ENCODE measurements at places on chromosomes 5 and 9.

DNA sequence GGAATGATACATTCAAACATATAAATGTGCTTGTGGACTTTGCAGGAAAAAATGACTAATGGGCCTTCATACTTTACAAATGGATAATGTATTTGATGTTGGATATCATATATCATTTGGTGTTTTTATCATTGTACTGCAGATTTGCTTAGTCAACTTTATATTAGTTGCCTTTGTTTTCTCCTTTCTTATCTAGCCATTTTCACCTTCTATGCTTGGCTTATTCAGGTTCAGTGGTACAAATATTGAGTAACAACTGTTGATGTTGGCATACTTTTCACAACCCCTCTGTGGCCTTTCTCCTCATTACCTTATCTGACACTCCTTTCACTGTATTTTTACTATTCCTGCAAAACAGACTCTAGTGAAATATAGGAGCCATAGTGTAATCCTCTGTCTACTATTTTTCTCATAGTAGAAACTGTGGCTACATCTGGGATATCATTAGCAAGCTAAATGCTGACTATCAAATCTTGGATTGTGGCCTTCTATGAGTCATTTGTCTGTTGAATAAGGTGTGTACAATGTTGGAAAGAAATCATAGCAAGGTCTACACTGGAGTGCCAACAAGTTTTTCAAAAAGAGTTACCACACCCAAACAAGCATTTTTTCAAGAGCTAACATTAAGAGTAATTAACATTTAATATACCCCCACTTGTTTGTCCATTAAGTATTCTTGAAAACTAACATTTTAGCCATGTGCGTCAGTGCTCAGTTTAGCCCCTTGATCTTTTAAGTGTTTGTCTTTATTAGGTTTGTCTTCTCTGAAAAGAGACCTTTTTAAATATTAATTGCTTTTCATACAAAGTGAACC is 330.1 kb downstream of the ADGRV1 start:
- DNase-seq = peak; percentile 50

- DNase-seq = no peak
These were observed 231.9 kb downstream of the MAST4 start for GRCh38 chr5:66828046-66828547.

- DNase-seq = no peak
These were observed 673.0 kb downstream of the ELAVL2 start for GRCh38 chr9:23153058-23153457.

DNA sequence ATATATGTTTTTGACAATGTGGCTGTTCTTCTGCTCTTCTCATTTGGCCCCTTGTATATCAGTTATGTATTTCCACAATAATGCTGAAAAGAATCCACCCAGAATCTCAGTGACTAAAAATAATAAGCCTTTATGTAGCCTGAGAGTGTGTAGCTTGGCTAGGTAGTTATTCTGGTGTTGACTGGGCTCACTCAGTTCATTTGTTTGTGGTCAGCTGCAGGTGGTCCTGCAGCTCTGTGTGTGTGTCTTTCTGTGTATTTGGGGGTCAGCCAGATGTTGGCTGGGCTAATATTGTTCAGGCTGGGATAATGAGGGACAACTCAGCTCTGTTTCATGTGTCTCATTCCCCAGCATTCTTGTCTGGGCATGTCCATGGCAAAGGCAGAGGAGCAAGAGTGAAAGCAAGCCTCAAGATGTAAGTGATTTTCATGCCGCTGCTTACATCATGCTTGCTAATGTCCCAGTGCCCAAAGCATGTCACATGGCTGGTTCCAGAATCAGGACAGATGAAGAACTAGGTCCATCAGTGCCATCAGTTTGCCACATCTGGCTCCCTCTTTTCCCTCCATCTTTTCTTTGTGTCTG is 162.8 kb downstream of the KCTD16 start:
- peak; percentile 16 for DNase-seq

DNA sequence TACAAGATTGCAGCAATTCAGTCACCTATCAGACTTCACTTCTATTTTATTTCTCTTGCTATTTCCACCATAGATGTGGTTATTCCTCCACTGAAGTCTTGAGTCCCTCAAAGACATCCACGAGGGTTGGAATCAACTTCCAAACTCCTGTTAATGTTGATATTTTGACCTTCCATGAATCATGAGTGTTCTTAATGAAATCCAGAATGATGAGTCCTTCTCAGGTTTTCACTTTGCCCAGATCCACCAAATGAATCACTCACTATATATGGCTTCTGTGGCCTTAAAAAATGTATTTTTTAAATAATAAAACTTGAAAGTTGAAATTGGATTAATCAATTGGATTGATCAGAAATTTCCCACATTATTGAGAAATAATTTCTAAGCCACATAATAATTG is 1821.0 kb downstream of the EFNA5 start:
- peak; percentile 9 for DNase-seq

GRCh38 chr9:26893030-26893676 is 551 bp upstream of the CAAP1 start:
- no peak for DNase-seq

DNA sequence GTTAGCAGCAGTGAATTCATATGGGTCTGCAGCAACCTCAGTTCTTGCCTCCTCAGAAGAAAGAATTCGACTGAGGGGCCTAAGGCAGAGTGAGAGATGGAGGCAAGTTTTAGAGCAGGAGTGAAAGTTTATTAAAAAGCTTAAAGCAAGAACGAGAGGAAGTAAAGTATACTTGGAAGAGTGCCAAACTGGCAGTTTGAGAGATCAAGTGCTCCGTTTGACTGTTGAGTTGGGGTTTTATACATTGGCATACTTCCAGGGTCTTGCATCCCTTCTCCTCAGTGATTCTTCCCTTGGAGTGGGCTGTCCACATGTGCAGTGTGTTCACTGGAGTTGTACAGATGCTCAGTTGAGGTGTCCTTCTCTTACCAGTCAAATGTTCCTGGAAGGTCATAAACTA is 203.6 kb downstream of the SPATA31D1 start:
- no peak for DNase-seq

GRCh38 chr5:98308960-98309359 is 464.5 kb upstream of the RGMB start:
- DNase-seq = peak; percentile 39

DNA sequence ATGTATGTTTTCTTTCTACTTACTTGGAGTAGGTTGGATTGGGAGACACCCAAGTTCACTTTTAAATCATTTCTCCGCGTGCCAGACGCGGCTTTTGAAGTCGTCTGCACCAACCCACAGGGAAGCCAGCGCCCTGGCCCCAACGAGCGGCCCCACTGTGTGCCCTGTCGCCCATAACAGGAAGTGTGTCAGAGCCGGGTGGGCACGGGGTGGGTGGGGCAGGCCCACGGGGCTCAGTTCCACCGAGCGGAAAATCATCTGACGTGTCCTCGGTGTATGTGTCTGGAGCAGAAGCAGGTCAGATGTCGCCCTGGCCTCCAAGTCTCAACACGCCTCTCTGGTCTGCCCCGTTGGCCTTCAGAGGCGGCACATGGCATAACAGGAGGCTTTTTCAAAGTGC is 22.7 kb upstream of the SMIM23 start:
- no peak for DNase-seq

DNA sequence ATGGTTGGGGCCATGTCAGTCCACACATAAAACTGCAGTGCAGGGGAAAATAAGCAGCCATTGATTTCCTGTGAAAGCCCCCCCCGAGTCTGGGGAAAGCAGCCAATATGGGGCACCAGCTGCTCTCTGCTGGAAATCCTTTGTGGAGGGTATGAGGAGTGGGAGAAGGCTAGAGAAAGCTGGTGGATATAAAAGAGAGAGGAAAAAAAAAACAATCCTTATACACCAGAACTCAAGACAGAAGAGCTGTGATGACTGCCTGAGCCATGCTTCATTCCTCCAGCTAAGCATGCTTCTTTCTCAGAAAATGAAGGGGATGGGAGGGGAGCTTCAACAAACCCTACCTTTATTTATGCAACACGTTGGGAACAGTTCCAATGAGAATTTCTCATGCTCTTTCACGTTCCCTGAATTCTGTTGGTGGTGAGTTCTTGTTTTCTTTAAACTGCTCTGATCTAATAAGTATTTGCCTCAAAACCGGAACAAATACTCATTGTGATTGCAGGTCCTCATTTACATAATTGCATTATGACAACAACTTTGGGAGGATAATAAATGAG is 688.0 kb upstream of the SEMA6A start:
- DNase-seq = no peak

DNA sequence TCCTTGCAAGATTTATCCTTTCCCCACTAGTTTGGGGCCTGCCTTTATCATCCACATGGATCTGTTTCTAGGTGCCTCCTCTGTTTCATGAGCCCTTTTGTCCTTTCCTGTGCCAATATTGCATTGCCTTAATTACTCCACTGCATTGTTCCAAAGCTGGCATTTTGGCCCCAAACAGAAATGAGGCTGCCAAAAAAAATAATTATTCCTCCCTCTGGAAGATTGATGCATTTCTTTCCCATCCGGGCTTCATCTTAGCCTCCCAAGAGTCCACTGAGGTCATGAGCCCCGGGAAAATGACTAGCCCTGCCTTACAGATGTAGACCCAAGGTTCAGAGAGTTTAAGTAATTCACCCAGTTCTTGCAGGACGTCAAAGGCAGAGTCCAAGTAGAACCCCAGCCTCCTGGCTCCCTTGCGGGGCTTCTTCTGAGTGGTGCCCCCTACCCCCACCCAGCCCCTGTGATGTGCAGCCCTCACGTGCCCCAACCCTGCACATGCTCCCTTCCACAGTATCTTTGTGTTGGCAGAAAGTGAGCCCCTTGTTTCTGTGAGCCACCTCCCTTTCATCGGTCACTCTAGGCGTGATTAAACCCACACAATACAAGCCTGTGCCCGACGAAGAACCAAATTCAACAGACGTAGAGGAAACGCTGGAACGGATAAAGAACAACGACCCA is 62.1 kb downstream of the TMOD1 start:
- peak; percentile 18 for DNase-seq

GRCh38 chr5:58932057-58932612 is 349.3 kb downstream of the RAB3C start:
- no peak for DNase-seq

DNA sequence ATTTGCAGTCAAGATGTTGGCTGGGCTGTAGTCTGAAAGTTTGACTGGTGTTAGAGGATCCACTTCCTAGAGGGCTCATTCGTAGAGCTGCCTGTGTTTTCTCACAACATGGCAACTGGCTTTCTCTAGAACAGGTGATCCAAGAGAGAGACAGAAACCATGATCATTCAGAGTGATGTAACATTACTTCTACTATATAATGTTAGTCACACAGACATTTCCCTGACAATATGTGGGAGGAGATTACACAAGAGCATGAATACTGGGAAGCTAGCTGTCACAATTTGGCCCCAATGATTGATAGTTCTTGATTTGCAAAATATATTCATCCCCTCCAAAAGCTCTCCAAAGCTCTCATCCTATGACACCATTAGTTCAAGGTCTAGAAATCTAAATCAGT is 10.9 kb upstream of the TMEM161B start:
- no peak for DNase-seq

- no peak for DNase-seq
These were observed at the start of gene SPAAR for GRCh38 chr9:35909274-35909673. Gene SPAAR (plus strand): TSS chr9:35909490. CDS start chr9:35910464, 974 bp downstream.

GRCh38 chr9:121319383-121319780 is 50.7 kb downstream of the STOM start:
- DNase-seq = no peak

DNA sequence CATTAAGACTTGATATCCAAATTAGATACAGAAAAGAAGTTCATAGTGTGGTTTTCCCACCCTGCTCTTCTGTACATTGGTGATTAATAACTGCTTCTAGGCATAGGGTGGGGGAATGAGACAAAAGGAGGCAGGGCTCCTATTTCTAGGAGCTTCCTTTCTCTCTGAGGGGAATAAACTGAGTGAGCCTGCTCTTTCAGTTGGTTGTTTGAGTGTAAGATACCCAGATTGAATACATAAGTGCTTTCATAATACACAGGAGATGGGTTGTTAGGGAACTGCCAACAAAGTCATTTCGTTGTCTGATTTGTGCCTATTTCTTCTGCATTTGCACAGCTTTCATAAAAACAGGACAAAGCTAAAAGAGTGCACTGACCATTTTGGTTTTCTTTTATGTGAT is 48.9 kb upstream of the TTC23L start:
- DNase-seq = peak; percentile 11

- peak; percentile 11 for DNase-seq
These were observed 1262.6 kb downstream of the EFNA5 start for GRCh38 chr5:106408141-106408540.

- DNase-seq = no peak
These were observed 129.9 kb upstream of the HCN1 start for GRCh38 chr5:45826055-45826454.

DNA sequence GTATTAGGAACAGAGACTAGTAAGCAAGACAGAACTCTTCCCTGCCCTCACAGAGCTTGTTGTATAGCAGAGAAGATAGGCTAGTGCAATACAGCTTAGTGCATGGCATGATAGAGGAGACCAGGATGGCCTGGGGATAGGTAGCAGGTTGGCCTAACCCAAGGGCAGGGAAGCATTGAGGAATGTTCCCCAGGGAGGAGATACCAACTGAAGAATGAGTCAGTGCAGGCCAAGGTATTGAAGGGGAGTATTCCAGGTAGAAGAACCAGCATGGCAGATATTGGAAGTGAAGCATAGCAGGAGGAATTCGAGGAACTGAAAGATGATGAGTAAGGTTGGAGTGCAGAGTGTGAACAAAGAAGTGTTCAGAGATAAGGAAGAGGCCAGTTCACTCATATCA is 138.6 kb upstream of the DHFR start:
- no peak for DNase-seq

GRCh38 chr9:16434526-16434925 is 435.9 kb downstream of the BNC2 start:
- peak; percentile 60 for DNase-seq

DNA sequence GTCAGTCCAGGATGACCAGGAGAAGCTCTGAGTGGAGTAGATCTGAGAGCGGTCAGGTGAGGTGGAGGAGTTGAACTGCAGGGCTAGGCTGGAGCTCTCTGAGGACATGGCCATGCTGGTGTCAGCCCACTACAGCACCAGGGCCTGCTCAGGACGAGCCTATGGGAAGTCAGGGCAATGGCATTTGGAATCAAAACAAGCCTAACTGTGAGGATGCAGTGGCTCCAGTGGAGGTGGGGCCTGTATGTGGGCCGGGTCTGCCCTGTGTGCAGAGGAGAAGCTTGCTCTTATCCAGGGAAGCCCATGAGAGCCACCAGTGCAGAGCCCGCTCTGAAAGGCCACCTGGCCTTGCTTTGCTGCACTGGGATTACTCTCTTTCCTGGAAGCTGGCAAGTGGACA is 11.1 kb downstream of the CXCL14 start:
- no peak for DNase-seq
